ENCODE measurements at places on chromosomes 1 and 21.

DNA sequence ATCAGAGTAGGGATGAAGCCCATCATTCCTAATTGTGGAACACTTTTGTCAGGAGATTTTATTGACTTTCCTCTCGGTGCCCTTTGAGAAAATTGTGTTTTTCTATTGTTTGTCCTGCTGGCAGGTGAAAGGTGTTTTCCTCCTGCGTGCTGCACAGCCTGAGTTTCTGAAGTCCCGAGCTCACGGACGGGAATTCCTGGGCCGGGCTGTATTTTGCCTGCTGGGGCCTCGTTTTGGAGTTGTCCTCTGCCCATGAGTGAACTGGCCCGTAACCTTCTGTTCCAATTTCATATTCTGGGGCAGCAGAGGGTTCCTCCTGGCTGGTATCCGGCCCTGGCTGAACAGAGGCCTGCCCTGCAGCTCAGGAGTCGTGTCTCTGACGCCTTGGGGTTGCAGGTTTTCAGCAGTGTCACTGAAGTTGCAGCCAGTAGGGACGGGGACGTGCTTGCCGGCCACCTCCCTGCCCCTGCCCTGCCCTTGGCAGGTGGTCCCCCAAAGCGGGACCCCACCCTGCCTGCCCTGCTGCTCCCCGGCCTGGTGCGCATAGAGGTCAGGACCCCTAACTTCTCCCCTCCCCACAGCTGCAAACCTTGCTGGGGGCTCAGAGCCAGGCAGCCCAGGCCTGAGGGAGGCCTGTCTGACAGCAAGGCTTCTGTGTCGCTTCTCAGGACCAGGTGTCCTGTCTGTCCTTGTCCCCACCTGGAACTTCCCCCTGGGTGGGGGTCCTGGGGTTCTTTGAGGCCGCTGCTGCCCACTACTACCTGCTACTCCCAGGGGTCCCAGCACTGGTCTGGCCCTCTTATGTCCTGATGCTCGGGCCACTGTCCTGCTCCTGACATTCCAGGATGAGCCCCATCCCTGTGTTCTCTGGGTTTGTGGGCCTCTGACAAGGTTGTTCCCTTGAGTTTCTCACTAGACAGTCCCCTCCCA, 49.0 kb downstream of the SLX9 start:
- DNase-seq = no peak

DNA sequence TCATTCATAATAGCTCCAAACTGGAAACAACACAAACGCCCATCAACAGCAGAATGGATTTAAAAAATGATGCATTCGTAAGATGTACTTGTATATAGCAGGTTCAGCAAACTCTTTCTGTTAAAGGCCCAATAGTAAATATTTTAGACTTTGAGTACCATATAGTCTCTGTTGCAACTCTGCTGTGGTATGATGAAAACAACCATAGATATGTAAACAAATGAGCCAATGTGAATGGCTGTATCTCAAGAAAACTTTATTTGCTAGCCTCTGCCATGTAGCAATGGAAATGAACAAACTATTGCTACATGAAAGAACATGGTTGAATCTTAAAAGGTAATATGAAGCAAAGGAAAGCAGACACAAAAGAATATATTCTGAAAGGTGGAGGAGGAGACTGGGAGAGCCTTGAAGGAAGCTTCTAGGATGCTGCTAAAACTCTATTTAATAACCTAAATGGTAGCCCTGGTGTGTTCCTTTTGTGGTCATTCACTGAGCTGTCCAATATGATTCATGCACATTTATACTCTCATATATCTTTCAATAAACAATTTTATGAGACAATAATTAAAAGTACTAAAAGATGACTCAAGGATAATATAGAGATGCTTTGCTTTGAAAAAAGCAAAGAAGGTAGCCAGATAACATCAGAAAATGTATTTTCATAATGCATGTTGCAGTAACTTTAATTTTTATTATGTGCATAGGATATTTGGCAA, 29.1 kb upstream of the FMO3 start:
- no peak for DNase-seq

- DNase-seq = peak; percentile 38
Measured at GRCh38 chr1:217525773-217526490, 105.0 kb downstream of the GPATCH2 start.

DNA sequence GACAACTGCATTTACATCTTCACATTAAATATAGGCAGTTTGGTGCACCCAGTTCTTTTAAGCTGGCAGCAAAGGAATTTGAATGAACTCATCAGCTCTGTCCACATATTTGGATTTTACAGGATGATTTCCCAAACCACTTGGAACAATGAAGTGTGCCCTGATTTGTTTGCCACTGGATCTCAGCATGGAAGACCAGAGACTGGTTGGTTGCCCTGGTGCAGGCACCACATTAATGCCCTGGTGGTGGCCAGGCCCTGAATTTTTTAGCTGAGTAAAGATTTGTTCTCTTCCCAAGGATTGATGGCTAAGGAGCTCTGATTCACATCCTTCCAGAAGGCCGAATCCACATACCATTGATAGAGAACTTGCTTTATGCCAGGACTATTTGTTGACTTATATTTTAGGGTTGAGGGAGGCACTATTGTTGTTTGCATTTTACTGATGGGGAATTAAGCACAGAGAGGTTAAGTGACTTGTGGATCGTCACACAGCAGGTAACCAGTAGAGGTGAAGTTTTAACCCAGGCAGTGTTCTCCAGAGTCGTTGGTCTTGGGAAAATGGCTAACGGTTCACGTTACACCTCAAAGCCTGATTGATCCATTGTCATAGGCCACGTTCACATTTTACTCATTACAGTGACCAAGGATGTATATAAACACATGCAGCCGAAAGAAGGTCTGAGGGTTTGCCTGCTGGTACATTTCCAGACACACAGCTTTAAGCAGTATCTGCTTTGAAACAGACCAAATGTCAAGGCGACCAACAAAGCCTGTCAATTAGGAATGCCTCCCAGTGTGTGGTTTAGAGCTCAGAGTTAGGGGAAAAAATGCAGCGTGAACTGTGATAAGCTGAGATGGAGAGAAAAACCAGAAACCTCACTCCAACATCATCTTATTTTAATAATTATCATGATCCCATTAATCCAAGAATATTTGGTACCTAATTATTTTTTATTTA, 50.7 kb downstream of the KAZN start:
- DNase-seq = no peak

DNA sequence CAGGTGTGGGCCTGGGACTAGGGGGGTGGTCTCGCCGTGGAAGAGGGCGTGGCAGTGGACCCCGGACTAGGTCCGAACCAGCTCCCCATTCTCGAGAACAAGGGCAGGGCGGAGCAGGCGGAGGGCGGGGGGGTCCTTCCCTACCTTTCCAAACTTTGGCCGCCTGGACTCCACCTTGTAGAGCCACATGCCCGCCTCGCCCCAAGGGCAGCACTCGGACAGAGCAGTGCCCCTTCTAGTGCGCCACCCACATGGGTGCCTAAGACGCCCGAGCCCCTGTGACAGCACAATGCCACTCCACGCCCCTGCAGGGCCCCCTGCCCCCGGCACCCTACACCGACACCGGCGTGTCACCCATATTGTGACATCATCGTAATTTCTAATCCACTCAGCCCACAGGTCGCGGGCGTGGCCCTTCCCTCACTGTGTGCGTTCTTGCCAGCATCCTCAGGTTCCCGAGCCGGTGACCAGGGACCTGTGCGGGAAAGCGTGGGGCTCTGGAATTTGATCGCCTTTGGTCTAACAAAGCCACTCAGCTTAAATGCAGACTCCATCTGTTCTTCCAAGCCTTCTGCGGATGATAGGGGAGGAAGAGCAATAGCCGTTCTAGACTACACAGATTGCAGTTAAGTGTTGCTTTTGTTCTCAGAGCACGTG, 553 bp upstream of the STMN1 start:
- DNase-seq = no peak

GRCh38 chr21:42080788-42081083, 9.6 kb downstream of the UMODL1 start:
- no peak for DNase-seq

DNA sequence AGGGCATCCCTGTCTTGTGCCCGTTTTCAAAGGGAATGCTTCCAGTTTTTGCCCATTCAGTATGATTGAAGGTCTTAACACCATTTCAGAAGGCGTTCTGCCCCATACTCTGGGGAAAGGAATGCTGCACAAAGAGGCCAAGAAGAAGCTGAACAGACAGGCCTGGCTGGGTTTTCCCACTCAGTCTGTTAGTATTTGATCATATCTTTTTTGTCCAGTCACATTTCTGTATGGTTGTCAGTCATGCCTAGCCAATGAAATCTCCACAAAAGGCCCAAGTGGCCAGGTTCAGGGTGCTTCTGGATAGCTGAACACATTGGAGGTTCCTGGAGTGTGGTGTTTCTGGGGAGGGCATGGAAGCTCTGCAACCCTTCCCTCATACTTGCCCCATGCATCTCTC, 72.1 kb downstream of the NEK7 start:
- DNase-seq = no peak

DNA sequence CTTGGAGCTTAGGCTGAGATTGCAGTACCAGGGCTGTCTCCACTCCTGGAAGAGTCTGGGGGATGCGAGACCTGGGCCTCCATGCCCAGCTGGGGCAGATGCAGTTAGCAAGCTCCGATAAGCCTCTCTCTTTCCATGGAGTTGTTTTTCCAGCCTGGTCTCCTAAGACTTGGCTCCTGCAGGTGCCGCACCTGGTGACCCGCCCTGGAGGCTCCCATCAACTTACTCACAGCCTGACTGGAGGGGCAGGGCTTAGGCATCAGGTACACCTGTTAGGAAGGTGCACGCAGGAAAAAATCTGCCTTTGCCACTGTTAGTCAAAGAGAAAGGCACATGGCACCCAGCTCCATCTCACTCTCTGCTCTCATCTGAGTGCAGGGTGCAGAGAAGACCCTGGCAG, 198.1 kb upstream of the TMEM51 start:
- DNase-seq = no peak

DNA sequence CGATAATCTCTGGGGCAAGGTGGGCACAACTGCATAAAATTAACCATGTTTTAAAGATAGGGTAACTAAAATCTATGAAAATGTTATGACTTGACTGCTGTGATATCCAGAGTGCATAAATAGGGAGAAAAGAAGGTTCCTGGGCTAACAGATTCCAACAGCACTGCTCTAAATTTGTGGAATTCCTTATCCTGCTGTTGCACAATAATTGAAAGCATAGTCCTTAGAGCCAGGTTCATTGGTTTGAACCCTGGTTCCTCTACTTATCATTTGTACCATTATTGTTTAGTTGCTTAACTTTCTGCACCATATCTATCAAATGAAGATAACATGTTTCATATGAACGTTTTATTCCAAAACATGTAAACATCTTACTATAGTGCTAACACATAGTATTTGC, 219.0 kb downstream of the NUF2 start:
- DNase-seq = no peak

DNA sequence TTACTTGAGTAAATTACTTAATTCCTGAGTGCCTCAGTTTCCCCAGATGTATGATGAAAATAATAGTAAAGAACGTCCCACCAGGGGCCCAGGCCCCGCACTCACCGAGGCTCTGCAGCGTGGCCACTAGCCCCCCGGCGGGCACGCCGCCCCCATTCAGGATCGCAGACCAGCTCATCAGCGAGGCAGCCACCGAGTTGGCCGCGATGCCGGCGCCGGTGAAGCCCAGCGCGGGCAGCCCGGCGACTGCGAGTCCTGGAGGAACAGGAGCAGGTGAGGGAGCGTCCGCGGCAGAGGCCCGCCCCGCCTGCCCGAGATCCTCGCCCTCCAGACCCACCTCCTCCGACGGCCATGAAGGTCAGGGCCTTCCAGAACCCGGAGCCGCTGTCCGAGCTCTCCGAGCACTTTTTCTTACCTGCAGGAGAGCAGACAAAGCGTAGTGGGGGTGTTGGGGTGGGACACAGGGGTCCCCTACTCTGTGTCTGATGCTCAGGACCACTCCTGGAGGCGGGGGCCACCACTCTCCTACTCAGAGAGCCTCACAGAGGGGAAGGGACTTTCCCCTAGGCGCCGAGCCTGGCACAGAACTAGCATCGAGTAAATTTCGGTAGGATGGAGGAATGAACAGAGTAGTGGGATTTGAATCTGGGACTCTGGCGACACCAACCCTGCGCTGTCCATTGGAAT, 3.7 kb downstream of the IFI6 start:
- no peak for DNase-seq

- DNase-seq = no peak
Measured at GRCh38 chr1:30612536-30613065, 110.8 kb downstream of the MATN1 start.

DNA sequence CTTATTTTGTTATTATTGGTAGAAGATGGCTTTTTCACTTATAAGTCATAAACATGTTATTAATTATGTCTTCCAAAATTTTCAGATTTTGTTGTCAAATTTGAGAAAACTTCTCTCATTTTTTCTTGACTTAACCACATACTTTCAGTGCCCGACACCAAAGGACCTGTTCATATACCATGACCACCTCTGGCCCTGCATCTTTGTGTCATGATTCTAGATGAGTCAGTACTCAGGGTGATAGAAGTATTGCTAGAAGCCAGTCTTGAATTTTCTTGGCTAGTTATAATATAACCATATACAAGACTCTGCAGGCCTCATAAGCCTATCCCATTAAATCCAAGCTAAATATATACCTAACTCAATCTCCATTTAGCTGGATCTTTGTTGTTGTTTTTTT, 35.4 kb upstream of the DPH5 start:
- DNase-seq = no peak

DNA sequence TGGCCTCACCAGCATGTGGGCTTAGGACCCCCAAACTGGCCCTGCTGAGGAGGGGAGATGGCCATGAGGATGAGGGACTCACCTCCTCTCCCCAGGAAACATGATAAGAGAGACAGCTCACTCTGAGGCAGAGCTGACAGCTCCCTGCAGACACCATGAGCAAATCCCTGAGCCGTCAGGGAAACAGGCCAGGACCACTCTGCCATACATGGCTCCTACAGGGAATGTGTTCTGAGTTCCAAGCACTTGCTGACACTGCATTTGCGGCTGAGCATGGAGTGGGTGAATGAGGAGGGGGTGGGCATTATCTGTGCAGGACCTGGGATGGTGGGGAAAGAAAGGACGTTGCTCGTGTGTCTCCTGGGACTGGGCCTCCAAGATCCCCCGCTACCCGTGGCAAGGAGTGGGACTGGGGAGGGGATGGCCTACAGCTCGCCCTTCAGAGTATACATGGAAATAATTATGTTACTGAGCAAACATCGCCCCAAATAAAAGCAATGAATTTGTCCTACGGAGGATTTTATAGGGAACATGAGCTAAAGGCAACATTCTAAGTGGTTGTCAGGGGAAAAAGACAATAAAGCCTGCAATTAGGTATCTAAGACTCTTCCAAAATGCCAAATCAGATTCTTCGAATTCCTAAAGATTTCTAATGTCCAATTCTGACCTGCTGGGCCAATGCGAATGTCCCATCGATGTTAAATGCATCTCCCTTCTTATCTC, 355.9 kb upstream of the AJAP1 start:
- DNase-seq = no peak

- no peak for DNase-seq
Measured at GRCh38 chr1:119363162-119363561, 5.4 kb upstream of the HAO2 start.
